Stimulated activated CD8-positive, alpha-beta memory T cell treated with anti-CD3 and anti-CD28 coated beads, Interleukin-2, amount 100 ng/mL, for 1 hour (primary cell): ENCODE measurements at places on chromosomes 7 and 10.

DNA sequence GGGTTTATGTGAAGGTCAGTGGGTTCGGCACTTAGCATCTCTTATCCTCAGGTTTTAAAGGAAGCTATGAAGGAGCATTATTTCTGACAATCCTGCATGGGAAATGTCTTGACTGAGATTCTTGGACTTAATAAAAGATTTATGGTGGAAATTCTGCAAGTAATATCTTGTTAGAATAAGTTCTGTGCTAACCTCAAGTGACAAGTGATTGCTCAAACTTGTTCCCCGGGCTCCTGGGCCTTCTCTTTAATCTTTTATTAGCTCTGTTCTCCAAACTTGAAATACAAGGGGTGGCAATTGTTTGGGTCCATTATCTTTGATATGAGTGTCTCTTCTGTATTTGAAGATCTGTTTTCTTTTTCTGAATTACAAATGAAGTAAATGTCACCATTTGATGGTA lies 140.6 kb upstream of the CTBP2 start:
- no peak for DNase-seq

DNA sequence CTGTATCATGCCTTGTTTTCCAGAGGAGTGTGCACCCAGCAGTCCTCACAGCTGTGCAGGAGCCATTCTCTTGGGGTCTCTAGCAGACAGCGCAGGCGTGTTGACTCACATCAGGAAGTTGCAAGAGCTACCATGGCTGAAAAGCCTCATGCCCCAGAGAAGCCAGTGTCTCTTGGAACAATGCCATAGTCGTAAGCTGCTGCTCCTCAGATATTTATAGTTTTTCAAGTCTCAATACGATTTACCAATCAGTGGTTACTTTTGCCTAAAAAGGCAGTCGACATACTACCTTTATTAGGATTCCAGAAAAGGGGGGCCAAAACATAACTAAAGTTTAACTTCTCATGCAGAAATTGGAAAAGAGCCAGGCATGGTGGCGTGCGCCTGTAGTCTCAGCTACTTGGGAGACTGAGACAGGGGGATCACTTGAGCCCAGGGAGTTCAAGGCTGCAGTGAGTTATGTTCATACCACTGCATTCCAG lies 407.7 kb downstream of the PARD3 start:
- no peak for DNase-seq

DNA sequence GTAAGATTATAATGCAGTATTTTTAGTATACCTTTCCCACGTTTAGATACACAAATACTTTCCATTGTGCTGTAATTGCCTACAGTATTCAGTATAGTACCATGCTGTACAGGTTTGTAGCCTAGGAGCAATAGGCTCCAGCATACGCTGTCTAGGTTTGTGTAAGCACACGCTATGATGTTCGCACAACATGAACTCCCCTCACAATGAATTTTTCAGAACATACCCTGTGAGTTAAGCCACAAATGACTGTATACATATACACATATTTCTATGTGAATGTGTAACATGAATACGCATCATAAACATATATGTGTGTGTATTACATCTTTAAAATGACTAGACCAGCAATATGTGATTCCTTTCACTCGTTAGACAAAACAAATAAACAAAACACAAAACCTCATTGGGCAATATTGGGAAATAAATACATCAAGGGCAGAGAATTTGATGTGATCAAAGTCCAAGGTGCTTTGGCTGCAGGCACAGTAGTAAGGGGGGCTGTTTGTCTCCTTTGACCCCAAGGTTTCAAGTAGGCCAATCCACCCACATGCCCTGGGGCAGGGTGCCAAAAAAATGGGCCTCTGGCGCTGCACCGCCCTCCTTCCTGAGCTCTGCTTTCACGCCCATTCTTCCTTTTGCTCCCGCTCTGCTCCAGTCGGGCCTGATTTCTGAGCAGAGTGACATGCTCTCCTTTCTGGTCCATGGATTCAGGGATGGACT lies 33.9 kb downstream of the CHN2 start:
- no peak for DNase-seq

DNA sequence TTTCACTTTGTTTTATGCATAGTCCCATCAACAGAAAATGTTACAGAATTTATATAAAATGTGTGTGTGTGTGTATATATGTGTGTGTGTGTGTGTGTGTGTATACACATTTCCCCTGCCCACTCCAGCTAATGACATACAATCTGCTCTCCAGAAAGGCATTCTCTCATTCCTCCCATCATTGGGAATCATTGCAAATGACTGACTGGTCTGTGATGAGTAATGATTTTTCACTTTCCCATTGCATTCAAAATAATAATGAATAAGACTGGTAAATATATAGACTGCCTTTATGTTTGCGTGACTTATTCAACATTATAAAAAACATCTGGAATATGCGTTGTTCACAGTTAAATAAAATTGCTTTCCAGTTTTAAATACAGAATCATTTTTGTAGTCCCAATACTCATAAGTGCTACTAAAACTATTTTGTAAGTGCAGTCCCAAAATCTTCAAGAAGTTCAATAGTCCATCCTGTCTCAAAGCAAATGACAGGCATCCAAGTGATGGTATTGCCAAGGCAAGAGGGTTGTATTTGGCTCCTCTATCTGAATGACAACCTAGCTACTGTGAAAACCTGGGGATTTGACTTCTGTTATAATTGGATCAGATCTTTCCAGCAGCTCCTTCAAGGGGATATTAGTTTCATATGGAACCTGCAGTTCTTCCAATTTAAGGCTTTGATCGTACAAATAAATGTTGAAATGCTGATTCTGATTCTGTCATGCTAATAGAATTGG lies 150.9 kb downstream of the POLR1F start:
- DNase-seq, result no peak

DNA sequence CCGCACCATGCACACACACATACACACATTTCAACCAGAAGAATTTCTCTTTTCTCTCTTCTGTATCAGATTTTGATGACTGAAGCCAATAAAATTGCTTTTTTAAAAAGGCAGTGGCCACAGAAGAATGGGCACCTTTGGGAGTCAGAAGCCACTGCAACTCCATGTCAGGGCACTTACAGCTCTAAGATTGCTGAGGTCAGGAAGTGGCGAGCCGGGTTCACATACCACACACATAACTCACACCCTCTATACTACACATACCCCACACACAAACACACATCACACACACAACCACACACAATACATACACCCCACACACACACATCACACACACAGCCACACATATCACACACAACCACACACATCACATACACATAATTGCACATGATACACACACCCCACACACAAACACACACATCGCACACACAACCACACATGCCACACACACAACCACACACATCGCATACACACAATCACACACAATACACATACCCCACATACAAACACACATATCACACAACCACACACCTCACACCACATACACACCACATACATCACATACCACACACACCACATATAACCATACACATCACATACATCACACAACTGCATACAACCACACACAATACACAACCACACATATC lies 31.2 kb downstream of the GPRIN2 start:
- DNase-seq, result no peak

GRCh38 chr10:127550861-127551260 lies 1.8 kb downstream of the NPS start:
- no peak for DNase-seq

- DNase-seq, result no peak
Measured at GRCh38 chr7:71842381-71842780, 569.8 kb downstream of the CALN1 start.

DNA sequence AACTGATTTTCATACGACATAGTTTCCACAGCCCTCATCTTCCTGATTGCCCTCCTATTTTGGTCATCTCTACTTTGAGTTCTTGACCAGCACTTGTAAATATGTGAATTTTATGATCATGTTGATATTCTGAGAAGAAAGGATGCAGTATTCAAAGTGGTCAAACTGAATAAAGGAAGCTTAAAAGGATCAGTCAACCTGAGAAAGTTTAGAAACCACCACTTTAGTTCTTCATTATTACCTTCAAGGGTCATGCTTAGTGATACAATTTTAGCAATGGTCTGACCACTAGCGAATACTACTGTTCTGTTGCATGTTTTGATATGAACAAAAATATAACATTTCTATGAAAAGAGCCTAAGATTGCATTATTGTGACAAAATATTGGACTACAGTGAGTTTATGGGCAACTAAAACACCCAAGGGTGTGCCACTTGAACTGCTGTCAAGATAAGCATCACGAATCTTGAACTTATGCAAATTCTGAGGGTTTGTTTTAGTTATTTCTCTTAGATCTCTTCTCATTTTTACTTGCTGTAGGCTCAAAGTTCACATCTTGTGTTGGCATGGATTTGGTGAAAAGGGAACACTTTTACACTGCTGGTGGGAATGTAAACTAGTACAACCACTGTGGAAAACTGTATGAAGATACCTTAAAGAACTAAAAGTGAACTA lies 247.7 kb downstream of the IPMK start:
- no peak for DNase-seq

- DNase-seq, result no peak
Measured at GRCh38 chr10:61278556-61278955, 174.6 kb downstream of the TMEM26 start.

- DNase-seq, result no peak
Measured at GRCh38 chr7:43119371-43120075, 7.1 kb downstream of the HECW1 start.

DNA sequence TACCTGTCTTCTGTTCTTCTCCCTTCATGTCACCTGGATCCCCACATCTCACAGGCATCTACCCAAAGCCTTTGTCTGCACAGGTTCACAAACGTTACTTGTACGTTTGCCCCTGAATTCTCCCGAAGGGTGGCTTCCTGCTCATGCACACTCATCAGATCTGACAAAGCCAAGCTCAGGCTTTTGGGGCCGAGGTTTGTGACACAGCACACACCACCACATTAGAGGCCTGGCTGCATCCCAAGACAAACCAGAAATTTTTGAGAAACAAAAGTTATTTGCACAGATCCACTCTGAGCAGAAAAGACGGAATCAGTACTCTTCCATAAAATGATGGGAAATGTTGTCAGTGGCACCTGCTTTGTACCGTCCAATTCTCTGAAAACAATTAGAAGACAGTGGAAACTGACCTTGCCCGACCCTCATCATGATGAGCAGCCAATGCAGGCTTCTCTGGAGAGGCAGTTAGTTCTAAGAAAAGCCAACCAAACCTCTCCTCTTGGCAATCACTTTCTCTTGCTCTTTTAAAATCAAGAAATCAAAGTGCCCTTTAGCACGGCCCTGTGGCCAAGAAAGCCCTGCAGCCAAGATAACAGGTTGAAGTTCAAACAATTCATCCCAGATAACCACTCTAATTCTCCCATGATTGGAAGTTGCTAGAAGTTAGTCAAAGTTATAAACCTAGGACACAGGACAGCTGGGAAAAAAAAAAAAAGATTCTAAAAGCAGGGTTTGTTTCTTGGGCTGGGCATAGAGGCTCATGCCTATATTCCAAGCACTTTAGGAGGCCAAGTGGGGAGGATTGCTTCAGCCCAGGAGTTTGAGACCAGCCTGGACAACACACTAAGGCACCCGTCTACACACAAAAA lies 13.6 kb upstream of the SVIL start:
- DNase-seq, result no peak

DNA sequence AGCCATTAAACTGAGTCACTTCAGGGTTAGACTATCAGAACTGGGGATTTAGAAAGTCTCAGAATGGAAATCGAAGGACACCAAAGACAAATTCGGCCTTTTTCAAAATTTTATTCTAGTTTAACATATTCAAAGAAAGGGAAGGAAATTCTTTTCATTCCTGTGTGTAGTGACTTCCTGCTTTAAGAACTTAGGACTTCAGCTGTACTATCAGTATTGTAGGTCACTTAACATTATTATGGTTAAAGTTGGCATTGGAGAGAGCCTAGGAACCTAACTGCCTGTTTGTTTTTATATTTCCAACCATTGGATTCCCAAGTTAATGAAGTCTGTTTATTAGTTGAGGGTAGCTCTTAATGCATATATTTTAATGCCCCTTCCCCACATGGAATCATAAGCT lies 63.7 kb downstream of the PTEN start:
- no peak for DNase-seq

GRCh38 chr10:12703813-12704212 lies 297.7 kb downstream of the CCDC3 start:
- DNase-seq, result no peak

DNA sequence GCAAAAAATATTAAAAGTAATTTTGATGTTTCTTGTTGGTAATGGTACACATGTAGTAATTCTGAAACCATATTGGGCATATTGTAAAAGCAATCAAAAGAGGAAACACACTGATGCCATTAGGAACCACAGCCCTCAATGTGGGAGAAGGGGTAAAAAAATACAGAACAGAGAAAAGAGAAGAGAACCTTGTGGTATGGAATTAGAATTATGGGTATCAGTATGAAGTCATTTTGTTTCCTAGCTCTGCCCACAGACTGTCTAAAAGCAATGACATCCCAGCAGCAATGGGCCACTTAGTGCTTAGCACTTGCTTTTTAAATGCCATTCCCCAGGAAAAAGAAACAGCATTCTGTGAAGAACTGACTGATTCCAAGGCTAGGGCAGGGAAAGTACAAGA lies 61.5 kb downstream of the CPVL start:
- no peak for DNase-seq

- DNase-seq, result no peak
Measured at GRCh38 chr10:70274643-70275042, 9.2 kb downstream of the NPFFR1 start.

DNA sequence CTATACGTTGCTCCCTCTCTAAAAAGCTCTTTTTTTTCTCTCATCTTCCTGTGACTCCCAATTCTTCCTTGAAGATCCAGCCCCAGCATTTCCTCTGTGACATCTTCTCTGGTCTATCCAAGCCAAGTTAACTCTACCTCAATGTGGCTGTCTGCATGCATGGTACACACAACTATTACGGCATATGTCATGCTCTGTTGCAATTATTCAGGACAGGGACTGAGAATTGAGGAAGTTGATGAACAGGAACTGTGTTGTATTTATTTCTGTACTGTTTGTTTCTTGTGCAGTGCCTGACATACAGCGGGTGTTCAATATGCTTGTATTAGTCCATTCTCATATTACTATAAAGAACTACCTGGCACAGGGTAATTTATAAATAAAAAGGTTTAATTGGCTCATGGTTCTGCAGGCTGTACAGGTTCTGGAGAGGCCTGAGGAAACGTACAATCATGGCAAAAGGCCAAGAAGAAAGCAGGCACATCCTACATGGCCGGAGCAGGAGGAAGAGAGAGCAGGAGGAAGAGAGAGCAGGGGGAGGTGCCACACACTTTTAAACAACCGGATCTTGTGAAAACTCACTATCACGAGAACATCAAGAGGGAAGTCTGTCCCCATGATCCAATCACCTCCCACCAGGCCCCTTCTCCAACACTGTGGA lies 6.3 kb downstream of the TRPV5 start:
- DNase-seq, result no peak

DNA sequence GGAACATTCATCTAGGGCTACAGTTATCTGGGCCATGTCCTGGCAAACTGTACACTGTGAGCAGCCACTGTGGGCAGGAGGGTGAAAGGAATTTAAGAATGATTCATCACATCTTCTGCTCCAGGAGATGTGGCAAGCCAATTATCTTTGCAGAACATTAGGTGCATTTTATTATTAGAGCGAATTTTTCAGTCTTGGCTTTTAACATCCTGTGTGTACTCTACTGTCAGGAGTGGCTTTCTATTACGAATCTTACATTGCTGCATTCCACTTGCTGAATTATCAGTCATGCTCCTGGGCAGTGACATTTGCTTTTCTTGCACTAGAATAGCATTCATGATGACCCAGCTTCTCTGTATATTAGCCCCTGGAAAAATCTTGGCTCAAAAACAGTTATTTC lies 109.2 kb upstream of the TARP start:
- DNase-seq, result no peak

- no peak for DNase-seq
Measured at GRCh38 chr7:76364198-76364584, 5.4 kb upstream of the YWHAG start.

- DNase-seq, result no peak
Measured at GRCh38 chr7:45982907-45983719, 62.0 kb upstream of the IGFBP3 start.
